Hematopoietic multipotent progenitor cell treated with erythropoietin and hydrocortisone succinate and interleukin-3 and kit ligand, for 15 days (in vitro differentiated cells): ENCODE measurements at places on chromosomes 3 and 15.

DNA sequence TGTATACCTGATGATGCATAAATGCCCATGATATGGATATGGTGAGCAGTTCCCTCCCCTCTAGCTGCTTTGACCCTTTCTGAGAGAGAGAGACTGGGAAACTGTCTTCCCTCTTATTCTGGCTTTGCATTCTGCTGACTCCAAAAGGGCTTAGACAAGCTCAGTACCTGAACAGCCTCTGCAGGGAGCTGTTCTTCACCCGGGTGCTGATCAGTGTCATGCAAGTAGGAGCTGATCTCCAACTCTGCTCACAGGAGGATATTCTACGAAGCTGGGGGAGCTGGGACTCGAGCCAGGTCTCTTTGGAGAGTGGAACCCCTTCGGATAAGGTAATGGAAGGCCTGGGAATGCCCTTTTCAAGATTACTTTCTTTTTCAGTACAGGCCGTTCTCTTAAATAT, 237.1 kb downstream of the RYR3 start:
- no peak for DNase-seq

DNA sequence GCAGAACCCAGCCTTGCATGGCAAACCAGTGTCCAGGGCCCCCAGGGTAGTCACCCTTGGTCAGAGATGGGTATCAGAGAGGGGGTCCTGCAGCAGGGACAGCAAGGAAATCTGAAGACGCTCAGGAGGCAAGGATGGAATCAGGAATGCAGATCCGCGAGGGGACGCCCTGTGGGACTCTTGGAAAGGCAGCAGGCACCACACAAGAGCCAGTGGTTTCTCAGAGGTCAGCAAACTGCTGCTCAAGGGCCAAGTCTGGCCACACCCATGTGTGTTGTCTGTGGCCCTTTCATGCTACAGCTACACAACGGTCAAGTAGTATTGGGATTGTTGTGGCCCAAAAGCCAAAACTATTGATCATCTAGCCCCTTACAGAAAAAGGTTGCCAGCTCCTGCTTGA, 69.7 kb downstream of the ST8SIA2 start:
- DNase-seq: no peak

GRCh38 chr15:40335938-40336743, 4.6 kb downstream of the CCDC9B start:
- DNase-seq: no peak

DNA sequence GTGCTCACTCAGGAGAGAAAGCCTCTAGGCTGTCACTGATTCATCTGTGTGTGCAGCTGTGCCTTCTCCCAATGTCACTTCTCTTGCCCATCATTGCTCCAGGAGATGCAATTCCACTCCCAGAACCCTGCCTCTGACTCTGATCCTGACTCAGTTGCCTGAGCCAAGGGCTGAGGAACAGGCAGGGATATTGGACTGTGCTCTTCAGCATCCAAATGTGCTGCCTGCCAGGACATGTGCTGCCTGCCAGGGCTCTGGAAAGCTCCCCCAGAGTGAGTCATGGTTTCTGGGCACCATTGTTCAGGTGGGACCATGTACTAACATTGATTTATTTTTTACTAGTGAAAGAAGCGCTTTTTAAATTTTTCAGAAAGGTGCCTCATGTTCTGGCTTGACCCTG, 71.0 kb downstream of the TRIM42 start:
- DNase-seq: no peak

DNA sequence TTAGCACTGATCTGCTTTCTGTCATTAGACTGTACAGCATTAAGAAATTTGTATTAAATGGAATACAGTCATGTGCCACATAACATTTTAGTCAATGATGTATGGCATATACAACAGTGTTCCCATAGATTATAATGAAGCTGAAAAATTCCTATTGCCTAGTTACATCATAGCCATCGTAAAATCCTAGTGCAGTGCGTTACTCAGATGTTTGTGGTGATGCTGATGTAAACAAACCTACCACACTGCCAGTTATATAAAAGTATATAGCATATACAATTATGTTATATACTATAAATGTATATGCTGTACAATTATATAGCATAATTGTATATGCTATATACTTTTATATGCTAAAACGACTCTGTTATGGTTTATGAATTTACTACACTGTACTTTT, 41.7 kb downstream of the APH1B start:
- no peak for DNase-seq

DNA sequence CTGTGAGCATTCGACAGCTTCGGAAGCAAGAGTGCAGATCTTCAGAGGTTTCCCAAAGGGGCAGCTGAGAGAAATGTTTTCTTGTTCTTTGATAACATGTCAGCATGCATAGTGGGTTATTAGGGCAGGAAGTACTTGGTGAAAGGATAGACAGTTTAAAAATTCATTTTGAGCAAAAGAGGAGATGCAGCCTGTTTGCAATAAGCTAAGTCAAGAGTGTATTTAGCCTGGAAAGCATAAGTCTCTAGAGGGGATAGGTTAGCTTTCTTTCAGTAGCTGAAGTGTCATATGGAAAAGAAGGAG, 7.4 kb downstream of the SLC6A11 start:
- DNase-seq: no peak

- peak; percentile 48 for DNase-seq
Observed at GRCh38 chr3:170180079-170180907, 1.2 kb downstream of the PHC3 start.

- DNase-seq: peak; percentile 26
Observed at GRCh38 chr15:43483297-43484128, 9.4 kb downstream of the TP53BP1 start.

DNA sequence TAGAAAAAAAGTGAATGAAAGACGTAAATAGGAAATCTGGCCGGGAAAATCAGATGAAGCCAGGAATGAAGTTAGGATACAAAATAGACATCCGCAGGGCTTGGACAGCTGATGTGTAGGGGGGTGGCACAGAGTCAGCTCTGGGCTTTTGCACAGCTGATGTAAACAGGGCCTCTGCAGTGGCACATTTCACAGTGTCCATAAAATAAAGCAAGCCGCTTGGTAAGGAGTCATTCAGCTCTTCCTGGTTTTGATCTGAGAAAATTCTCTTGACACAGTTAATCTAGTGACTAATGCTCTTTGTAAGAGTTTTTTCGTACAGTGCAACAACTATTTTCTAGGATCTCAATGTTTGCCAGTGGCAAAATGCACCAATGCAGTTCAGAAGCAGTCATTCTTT, 153.3 kb downstream of the USP13 start:
- DNase-seq: no peak

DNA sequence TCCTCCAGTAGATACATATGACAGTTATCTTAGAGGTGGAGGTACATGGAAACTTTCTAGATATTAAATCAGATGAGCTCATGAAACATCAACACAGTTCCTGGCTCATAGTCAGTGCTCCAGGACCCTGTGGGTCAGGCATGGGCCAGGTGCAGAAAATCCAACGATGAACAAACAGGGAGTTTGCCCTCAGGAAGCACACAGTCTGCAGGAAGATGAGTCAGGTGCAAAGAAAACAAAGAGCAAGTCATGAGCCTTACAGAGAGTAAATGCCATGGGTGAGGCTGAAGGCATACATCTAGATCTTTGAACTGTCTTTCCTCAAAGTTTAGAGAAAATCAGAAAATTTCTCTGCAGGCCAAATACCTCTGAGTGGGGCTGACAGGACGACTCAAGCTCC, 184.2 kb upstream of the TPM1 start:
- no peak for DNase-seq

- no peak for DNase-seq
Observed at GRCh38 chr15:48427479-48427878, 96.2 kb downstream of the DUT start.

DNA sequence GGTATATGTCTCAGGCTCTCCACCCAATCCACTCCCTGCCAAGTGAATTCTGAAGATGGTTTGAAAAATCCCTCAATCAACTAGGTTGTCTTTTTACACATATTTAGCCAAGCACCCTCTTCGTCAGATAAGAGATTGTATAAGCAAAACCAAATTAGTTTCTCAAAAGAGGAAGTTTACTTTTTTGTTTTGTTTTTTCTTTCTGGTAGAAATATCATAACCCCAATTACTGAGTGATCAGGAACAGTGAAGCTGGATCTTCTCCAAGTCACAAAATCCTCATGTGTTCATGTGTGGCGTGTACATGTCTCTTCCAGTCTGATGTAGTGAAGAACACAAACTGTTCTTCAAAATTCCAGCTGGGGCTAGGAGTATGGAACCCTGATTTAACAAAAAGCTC, 180.6 kb downstream of the FOXP1 start:
- no peak for DNase-seq

GRCh38 chr3:32881624-32882023, 63.8 kb downstream of the TRIM71 start:
- DNase-seq: no peak

GRCh38 chr3:122697952-122698620, 17.4 kb downstream of the PARP14 start:
- no peak for DNase-seq

DNA sequence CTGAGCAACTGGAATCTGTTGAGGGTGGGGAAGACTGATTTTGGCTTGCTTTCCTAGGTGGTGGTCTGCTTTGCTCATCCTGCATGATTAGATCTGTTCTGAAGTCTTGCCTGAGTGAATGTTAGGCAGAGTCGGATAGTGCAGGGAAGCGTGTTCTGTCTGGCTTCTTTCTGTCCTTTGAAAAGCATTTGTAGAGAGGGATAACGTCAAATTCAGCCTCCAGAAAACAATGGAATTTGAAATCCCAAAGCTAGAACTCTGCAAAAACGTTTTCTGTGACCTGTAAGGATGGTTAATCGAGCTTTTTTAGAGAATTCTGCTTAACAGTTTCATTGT, 1.4 kb downstream of the GLCE start:
- DNase-seq: no peak

- no peak for DNase-seq
Observed at GRCh38 chr3:42906848-42907183, 874 bp downstream of the ZNF662 start.

GRCh38 chr15:32717426-32718226, at the start of gene GREM1:
TSS of gene GREM1 (plus strand) at chr15:32718004. CDS start at chr15:32730691, 12,687 bp downstream.
- no peak for DNase-seq
